Testis (tissue), 5 donors: ENCODE measurements at places on chromosomes 7 and 10. TPM values are rescaled to one million over a fixed set of nuclear protein-coding genes. Genes with fewer than 3 reads are reported as not detected.

- no peaks in the 10 kb centered on the region for H3K27me3 ChIP-seq
- no peak overlapping the region for H3K4me3 ChIP-seq
- DNase-seq = no peak
Observed at GRCh38 chr7:40986351-40986873, 716.5 kb downstream of the INHBA start.

DNA sequence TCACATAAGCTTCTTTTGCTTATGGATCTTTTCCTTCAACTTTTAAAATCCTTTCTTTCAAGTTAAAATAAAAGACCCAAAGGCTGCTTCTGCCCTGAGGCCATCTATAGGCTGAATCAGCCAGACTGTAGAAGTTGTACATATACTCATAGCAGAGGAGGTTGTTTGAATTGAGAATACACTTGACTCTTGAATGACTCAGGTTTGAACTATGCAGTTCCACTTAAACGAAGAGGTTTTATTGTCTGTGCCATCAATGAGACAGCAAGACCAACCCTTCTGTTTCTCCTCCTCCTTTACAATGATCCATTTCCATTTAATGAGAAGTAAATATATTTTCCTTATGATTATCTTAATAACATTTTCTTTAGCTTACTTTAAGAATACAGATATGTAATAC, 5.8 kb downstream of the ZNF365 start:
- H3K36me3 ChIP-seq = no peaks in the 10 kb centered on the region
- no peaks in the 10 kb centered on the region for H3K27me3 ChIP-seq
- H3K4me1 ChIP-seq = no peaks in the 10 kb centered on the region
- no peak overlapping the region for H3K27ac ChIP-seq
- H3K4me3 ChIP-seq = no peak overlapping the region
- DNase-seq = no peak

DNA sequence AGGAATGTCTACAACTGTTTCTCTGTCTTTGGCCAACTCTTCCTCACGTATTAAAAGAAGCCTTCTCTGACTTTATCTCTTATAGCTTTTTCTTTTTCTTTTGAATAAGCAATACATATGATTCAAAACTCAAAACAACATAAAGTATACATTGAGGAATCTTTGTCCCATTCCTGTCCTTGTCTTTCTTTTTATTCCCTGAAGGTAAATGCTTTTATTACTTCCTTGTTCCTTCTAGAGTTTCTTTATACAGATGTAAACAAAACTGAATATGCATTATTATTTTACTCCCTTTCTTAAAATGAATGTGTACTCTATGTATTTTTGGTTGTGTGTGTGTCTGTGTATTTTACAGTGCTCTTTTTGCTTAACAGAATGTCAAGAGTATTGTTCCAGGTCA, 170.1 kb downstream of the CHN2 start:
- no peaks in the 10 kb centered on the region for H3K27me3 ChIP-seq
- no peaks in the 10 kb centered on the region for H3K4me1 ChIP-seq
- no peaks in the 10 kb centered on the region for H3K36me3 ChIP-seq
- no peak for DNase-seq

GRCh38 chr10:121608469-121609190, 10.4 kb upstream of the FGFR2 start:
- H3K36me3 ChIP-seq = no peaks in the 10 kb centered on the region
- no peak overlapping the region for H3K27ac ChIP-seq
- H3K4me1 ChIP-seq = peaks cover 2% of the 10 kb centered on the region

DNA sequence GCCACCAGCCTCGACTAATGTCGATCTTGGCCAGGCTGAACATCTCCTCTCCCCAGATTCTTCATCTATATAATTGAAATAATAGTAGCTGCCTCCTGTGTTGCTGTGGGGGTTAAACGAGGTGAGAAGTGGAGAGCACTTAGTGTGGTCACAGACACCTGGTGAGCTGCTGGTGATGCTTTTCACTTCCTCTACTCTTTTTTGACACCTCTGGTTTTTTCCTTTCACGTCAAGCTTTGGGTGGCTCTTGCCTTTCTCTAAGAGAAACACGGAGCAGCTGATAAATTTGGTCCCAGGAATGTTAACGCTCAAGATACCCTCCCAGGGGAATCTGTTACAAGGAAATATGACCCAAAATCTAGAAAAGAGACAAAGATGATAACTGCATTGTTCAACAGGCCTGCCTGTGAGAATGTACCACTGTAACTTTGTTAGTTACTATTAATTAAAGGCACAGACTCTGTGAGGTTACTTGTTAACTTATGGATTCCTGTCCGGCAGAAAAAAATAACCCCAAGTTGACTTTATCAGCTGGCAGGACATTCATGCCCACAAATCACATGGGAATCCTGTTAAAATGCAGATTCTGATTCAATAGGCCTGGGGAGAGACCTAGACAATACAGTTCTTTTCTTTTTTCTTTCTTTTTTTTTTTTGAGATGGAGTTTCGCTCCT, 9.5 kb upstream of the NPFFR1 start:
- H3K27me3 ChIP-seq = no peaks in the 10 kb centered on the region
- no peak overlapping the region for H3K27ac ChIP-seq
- H3K4me3 ChIP-seq = no peak overlapping the region
- peaks cover 5% of the 10 kb centered on the region for H3K4me1 ChIP-seq

Gene CPVL
- 51.1 TPM for total RNA-seq

Gene NAT16
- 0.31 TPM for total RNA-seq

Gene HOXA11
- total RNA-seq = 0.25 TPM

Gene PDSS1
- total RNA-seq = 9.6 TPM
